ENCODE measurements at places on chromosomes 7 and 10.

DNA sequence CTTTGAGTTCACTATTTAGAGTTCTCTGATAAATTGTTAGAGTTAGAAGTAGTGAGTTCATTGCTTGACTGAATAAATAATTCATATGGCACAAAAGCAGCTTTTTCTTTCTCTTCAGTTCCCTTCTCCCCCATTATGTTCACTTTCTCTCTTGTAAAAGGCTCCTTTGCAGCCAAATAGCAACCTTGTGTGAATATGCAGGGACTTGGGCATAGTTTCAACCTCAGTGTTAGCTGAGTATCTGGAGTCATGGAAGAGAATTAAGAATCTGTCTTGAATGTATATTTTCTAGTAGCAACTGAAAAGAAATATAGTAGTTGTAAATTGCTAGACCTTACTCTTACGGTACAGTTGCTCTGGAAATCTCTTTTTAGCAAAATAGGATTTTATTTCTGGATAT is 31.9 kb downstream of the ZEB1 start:
- no peak for DNase-seq

- peak; percentile 10 for DNase-seq
Observed at GRCh38 chr7:120988591-120989256, at the start of gene CPED1. TSS of gene CPED1 (plus strand) at chr7:120988711. CDS start at chr7:120989622, 911 bp downstream.

DNA sequence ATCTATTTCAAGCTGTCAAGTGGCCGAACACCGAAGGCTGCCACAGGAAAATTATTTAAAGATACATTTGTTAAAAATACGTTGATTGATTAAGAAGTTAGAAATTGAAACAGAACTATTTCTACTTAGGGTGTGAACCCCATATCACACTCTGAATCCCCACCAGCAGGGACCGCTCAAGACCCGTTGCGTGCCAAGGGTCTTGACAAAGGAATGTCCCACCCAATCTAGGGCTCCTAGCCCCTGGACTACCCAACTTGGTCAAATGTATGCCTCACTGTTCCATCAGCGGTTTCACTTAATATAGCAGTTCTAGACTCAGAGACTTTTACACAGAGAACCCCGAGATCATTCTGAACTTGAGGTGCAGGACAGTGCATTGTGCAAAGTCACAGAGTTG is 11.6 kb upstream of the PFKFB3 start:
- DNase-seq: no peak

DNA sequence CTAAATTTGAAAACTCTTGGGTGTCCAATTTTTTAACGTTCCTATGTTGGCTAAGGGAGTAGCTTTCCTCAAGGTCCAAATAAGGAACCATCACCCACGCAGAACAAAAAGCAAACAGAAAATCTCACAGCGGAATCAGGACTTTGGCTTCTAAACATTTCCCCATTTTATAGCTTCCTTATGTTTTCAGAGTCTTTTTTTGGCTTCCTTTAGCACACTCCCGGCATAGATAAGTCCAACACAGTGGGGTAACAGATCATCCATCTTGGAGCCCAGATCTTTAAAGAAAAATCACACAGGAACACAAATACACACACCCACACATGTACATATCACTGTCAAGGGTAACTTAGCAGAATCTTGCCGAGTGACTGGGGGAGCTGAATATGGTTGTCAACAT is 4.2 kb upstream of the TCF7L2 start:
- no peak for DNase-seq

DNA sequence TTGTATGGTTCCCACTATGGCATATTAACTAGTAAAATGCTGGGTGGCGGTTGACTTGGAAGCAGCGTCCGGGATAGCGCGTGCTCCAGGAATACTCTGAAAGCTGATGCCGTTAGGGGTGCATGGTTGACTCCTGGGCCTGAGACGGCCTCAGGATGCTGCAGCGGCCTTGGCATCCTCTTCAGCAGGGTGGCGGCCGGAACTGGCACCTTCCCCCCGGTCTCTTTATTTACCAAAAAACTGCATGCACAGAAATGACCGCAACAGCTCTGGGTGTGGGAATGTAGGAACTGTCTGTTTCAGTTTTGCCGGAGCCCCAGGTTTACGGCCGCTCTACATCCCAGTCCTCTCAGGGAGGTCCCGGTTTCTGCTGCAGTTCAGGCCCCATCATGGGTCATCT is 28.8 kb downstream of the PFKP start:
- no peak for DNase-seq

- no peak for DNase-seq
Observed at GRCh38 chr10:87931836-87932230, 68.4 kb downstream of the PTEN start.

GRCh38 chr7:149367418-149368180 is 93.3 kb downstream of the ZNF777 start:
- DNase-seq: no peak

GRCh38 chr7:87234949-87235348 is 15.4 kb upstream of the TMEM243 start:
- DNase-seq: no peak

GRCh38 chr7:90736316-90736715 is 140.2 kb downstream of the CDK14 start:
- no peak for DNase-seq

GRCh38 chr10:113663908-113664307 is at the start of gene NRAP:
TSS of gene NRAP (minus strand) at chr10:113664041. CDS start at chr10:113663882, 159 bp downstream.
- no peak for DNase-seq

- no peak for DNase-seq
Observed at GRCh38 chr10:72386916-72387586, 32.3 kb upstream of the DNAJB12 start.

DNA sequence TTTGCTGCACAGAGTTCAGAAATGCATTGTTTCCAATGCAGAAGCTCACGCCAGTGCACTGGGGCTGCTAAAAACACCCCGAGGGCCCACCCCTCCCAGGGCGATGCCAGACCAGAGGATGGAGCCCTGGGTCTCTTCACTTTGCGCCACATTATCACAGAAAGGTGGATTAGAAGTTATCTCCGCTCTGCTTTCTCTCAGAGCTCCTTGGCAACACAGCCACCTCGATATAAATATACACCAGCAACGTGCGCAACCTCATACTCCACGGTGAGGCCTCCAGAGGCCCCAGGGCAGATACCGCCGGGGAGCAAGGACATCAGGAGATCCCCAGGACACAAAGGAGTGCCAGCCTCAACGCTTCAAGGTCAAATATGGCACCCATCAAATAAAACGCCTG is 121.0 kb upstream of the TBX20 start:
- no peak for DNase-seq

- no peak for DNase-seq
Observed at GRCh38 chr7:35454575-35455385, 200.9 kb upstream of the TBX20 start.

DNA sequence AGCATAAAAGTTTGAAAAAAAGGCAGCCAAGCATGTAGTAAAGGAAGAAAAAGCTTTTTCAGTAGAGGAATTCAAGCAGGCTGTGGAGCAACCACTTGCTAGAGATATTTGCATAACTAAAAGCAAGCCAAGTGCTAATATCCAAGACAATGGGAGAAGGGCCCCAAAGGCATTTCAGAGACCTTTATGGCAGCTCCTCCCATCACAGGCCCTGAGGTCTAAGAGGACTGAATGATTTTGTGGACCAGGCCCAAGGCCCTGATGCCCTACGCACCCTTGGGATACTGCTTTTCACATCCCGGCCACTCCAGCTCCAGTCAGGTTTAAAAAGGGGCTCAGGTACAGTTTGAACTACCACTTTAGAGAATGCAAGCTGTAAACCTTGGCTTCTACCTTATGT is 261.7 kb upstream of the SEMA3C start:
- no peak for DNase-seq

DNA sequence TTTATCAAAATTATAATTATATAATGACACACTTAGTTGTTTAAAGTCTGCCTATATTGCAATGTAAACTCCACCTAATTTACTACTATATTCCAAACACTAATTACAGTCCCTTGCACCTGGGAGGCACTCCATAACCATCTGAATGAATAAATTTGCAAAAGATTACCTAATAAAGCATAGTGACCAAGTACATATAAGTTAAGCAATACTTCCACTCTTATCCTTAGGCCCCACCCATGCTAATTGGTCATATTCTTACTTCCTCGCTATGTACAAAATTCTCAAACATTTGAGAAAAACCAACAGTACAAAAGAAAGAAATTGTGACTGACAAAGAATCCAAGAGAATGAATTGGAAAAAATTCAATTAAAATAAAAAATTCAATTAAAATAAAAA is 65.3 kb downstream of the ZFAND4 start:
- DNase-seq: no peak

- no peak for DNase-seq
Observed at GRCh38 chr10:84354623-84355022, 26.2 kb downstream of the CCSER2 start.

GRCh38 chr7:80900583-80901576 is 18.0 kb downstream of the SEMA3C start:
- no peak for DNase-seq

GRCh38 chr10:31886885-31887284 is 41.7 kb downstream of the ARHGAP12 start:
- no peak for DNase-seq

GRCh38 chr7:122750389-122750788 is 47.7 kb upstream of the RNF148 start:
- no peak for DNase-seq

GRCh38 chr10:104935656-104936055 is 294.6 kb downstream of the SORCS3 start:
- DNase-seq: no peak

- DNase-seq: peak; percentile 45
Observed at GRCh38 chr10:102660888-102661657, 16.8 kb downstream of the TRIM8 start.

- no peak for DNase-seq
Observed at GRCh38 chr7:85001495-85002345, 185.1 kb downstream of the SEMA3D start.

DNA sequence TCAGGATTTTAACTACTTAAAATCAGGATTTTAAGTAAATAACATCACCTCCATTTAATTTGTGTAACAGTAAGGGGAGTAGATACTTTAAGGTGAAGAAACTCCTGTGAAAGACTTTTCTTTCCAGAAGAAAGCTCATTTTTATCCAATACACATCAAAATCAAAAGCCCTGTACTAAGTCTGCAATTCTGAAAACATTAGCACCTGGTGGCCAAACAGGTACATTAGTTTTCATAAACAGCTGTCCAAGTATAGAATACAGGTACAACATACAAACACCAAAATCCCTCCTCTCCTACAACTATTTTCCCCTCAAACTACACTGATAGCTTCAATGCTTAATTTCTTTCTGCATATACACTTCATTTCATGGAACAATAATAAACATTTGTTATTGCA is 22.9 kb downstream of the FAM3C start:
- DNase-seq: no peak

All from T-helper 9 cell (primary cell).